ENCODE measurements at places on chromosomes 12 and 14.

GRCh38 chr14:37972941-37973887 is 234.5 kb upstream of the SSTR1 start:
- DNase-seq, result no peak

DNA sequence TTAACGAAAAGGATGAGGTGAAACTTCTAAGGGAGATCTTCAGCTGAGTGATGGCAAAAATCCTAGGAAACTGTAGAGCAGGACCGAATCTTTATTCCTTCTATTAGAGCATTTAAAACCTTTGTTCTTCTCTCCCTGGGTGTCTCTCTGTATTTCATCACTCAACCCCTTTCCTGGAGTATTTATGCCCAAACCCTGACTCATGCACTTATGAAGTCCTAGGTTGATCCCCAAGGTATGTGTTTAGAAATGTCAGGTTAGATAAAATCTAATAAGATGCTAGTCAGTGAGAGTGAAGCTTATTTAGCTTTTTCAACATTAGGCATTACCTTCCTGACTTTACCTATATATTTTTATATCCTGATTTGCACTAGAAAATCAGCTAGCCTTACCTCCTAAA is 239.8 kb upstream of the NPAS3 start:
- no peak for DNase-seq

- DNase-seq, result no peak
These were observed 30.4 kb downstream of the FBXO34 start for GRCh38 chr14:55301437-55302121.

DNA sequence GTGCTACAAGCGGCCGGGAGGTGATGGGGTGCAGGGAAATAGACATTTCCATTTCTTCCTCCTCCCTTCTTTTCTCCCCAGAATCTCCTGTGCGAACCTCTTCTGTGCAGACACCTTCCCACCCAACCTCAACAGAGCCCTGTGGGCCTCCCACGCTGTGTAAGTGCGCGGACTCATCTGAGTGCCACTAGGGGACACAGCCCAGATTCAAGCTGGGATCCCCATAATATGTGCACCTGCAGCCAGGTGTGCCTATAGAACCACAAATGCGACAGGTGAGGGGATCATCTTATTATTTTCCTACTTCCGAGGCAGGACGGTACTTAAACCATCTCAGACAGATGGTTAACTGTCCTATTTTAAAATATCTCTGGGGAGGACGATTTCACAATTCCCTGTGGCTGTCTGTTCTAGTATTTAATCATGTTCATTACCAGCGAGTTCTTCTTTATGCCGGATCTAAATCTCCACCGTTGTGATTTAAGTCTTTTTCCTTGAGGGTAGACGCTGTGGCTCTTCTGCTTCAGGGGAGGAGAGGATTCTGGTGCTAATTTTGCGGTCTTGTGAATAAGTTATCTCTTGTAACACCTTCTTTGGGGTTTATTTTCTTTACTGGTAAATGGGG is 17.2 kb upstream of the CACNA1C start:
- no peak for DNase-seq

DNA sequence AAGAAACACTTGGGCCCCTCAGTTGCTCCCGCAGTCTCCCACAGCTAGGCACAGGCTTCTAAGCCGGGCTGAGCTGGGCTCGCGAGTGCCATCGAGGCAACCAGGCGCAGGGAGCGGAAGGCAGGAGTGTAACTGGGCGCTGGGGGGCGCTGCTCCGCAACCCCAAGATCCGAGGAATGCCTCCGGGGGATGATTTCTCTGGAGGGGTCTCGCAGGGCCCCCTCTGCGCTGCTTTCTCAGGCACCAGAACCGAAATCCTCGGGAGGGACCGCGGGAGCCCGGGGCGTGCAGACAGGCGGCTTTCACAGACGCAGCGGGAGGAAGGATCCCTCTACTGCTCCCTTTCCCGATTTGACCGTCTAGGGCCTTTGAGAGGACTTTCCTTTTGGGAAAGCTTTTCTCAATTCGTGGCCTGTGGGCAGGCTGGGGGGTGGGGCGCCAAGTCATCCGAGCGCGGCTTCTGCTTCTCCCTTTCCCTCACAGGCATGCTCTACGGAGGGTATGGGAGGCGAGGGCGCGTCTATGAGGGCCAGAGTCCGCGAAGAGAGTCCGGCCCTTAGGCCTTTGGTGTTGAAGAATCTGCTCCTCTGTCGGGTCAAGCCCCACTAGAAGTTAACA is 4.3 kb upstream of the NKX2-1 start:
- no peak for DNase-seq

DNA sequence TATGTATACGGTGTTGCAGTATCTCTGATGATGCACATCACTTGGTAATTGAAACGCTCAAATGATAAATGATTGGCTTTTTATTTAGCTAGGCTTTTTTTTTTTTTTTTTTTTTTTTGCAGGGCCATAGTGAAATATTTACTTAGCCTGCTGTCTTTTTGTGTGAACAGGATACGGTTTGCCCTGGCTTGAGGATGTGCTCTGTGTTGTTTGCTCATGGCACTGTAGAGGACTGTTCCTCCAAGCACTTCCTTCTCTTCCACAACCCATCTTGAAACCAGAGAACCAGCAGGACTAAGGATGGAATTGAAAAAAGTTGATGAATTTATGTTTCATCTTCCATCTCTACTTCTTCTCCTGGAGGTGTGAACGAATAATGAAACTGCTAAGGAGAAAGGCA is 15.5 kb upstream of the SSPN start:
- DNase-seq, result no peak

- no peak for DNase-seq
These were observed 51.1 kb downstream of the EMP1 start for GRCh38 chr12:13247596-13247995.

GRCh38 chr12:70485704-70486103 is 119.6 kb downstream of the KCNMB4 start:
- no peak for DNase-seq

DNA sequence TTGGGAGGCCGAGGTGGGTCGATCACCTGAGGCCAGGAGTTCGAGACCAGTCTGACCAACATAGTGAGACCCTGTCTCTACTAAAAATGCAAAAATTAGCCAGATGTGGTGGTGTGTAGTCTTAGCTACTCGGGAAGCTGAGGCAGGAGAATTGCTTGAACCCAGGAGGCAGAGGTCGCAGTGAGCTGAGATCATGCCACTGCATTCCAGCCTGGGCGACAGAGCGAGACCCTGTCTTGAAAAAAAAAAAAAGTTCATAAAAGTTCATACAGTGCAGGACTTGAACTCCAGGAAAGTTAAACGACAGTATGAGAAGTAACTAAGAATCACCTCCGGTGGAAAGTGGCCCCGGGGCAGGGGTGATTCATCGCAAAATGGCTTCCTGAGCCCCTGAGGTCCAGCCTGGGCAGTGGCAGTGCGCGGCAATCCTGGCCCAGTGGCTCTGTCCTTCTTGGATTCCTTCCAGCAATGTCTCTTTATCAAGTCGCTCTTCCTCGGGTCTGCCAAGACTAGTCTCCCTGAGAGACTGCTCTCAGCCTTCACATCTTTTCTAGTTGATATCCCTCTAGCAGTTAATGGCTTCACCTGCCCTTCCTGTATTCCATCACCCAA is 16.7 kb upstream of the MAP1LC3B2 start:
- DNase-seq, result no peak

DNA sequence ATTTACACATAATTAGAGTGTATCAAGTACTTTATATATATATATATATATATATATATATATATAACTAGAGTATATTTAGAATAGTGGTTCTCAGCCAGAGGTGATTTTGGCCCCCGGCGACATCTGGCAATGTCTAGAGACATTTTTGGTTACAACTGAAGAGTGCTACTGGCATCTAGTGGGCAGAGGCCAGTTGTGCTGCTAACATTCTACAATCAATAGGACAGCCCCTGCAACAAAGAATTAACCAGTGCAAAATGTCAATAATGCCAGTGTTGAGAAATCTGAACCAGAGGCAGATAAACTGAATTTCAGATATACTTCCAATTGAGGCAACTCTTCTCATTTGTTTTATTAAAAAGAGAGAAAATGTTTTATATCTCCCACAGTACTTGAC is 8.9 kb downstream of the GTF2A1 start:
- no peak for DNase-seq

DNA sequence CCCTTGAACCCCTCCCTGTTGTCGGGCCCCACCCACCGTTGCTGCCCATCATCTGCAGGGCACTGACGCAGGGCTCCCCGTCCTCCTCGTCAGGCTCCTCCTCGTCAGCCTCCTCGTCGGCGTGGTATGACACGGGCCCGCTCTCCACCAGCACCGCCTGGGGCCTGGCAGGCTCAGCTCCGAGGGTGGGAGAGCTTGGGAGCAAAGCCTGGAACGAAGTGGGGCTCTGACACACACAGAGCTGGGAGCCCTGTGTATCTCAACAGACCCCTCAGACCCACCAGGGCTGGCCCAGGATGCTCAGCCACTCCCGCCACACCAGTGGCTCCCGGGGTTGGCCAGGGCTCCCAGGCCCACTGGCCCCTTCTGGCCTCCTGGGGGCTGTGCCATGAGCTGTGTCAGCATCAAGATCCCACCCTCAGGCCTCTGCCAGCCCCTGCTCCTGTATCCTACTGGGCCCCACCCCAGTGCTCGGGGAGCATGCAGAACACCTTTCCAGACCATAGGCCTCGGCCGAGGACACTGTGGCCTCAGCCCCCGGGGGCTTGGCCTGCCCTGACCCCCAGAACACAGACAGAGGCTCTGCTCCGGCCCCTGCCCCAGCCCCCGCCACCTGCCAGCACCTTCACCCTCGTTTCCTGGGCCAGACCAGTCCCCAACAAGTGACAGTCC is 30.1 kb upstream of the NUDT14 start:
- DNase-seq, result no peak

DNA sequence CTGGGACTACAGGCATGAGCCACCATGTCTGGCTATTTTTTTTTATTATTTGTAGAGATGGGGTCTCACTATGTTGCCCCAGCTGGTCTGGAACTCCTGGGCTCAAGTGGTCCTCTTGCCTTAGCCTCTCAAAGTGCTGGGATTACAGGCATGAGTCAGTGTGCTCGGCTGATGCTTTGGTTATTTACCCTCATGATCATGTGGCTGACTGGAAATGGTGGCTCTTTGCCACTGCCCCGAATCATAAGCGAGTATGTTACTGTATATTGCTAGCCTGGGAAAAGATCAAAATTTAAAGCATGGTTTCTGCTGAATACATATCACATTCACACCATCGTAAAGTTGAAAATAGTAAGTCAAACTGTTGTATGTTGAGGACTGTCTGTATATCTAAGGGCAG is 101.1 kb downstream of the RGS6 start:
- no peak for DNase-seq

GRCh38 chr14:96051642-96052540 is 12.7 kb downstream of the C14orf132 start:
- no peak for DNase-seq

DNA sequence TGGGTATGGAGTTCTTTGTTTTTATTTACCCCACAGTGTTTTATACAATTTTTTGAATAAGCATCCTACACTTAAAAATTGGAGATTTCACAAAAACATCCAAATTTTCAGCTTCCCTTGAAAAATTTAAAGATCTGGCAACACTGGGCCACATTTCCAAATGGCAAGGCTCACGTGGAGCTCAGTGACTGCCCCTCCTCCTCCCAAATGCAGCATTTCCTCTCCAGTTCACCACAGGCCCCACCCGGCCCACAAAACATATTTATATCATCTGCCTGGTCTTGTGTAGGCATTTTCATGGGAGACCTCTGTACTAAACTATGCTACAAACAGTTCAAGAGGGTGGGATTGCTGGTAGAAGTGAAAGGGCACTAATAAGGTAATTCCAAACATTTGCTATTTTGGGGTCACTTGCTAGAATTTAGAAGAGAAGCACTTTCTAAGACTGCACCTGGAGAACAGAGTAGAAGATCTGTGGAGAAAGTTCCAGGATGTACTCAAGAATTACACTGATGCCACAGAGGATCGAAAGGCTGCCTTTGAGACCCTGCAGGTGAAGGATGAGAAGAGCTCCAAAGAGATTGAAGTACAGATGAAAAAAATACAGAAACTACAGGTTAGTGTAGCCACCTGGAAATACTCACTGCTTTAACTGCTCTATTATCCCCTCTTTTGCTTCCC is 7.3 kb downstream of the FKBP11 start:
- DNase-seq, result no peak

GRCh38 chr12:13196130-13196921 is at the start of gene EMP1:
Gene EMP1, plus strand, starts transcription at chr12:13196726. Its CDS starts 14,785 bp downstream, at chr12:13211511.
- DNase-seq, result peak; percentile 90

DNA sequence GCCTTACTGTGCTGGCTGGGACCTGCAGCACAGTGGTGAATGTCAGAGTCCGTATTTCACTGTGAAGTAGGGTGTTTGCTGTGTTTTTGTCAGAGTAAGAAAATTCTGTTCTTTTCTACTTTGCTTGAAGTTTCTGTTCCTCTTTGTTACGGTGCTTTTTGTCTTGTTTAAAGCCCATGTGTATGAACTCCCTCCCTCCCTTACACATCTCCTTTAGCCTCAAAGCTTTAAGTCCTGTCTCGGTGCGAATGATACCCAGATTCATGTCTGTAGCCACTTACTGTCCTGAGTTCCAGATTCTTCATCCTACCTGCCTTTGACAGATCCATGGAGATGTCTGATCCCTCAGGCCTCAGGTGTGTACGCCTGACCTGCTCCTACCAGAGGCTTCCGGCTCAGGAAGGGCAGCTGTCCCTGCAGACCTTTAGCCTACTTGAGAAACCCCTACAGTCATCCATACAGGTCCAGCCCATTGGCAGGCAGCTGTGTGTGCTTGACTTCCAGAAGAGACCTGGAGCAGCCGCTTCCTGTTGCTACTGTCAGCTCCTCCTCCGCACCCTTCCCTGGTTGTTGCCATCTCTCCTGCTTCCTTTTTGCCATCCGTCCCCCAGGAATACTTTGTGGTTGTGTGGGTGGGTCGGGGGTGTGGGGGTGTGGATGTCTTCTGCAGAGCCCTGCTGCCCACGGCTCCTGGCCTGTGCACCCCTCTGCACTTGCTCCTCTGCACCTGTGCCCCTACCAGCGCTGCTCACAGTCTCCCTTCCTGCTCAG is 72.9 kb downstream of the DDX51 start:
- DNase-seq, result no peak

GRCh38 chr12:14833952-14834351 is 9.4 kb downstream of the ART4 start:
- no peak for DNase-seq
